ENCODE measurements at places on chromosomes 4 and X. TPM values are rescaled to one million over a fixed set of nuclear protein-coding genes. Genes with fewer than 3 reads are reported as not detected.

GRCh38 chr4:165248102-165248501, 40.7 kb downstream of the KLHL2 start:
- DNase-seq: no peak

DNA sequence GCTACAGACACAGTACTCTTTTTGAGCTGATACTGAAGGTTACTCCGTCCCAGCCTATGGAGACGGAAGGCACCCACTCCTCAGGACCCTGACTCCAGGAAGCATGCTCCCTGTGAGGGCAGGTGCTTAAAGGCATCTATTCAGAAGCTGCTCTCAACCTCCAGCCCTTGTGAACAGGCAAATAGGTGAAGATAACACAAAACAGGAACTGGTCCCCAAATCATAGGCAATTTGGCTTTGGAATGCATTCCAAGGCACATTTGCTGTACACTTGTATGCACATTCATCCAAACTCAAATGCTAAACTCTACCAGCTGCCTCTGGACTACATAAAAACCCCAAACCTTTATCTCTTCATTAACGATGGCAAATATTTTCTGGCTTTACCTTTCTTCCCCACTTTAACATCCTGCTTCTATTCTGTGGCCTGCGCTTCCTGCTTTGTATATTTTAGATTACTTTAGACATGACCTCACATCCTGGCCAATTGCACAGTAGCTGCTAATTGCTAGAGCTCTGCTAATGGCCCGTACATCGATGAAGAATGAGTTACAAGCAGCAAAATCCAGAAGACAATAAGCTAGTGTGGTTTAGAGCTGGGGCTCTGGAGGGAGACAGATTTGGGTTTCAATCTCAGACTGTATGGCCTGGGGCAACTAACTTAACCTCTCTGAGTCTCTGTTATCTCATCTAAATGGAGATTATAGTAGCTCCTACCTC, 3.2 kb downstream of the SEL1L3 start:
- no peak for DNase-seq

The OTOP1 gene
- not detected for total RNA-seq

DNA sequence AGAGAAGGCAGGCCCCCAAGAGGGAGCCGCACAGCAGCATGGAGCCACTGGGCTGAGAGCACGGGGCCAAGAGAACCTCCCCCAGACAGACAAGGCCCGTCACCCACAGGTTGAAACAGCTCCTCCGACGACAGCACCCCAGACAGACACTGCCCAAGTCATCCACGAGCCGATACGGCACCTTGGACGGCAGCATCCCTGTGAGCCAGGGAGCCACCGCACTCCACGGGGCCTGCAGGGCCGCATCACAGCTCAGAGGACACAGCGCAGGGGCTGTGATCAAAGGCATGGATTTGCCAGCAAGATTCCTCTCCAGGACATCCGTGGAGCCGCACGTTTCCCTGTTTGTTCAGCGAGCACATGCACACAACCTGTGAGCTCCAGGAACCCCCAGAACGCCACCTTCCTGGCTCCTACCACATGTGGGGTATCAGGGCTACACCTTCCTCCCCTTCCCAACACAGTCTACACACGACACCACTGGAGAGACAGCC, 3.9 kb downstream of the CTBP1 start:
- DNase-seq: no peak

The CSAG1 gene
- total RNA-seq: not detected

- DNase-seq: no peak
Observed at GRCh38 chr4:36773467-36773866, 471.1 kb upstream of the NWD2 start.

The MAGEA2 gene
- total RNA-seq: not detected
